ENCODE measurements at places on chromosomes 1 and 21.

GRCh38 chr1:186465946-186466345 lies 5.0 kb upstream of the PDC start:
- DNase-seq: no peak
- H3K4me3 ChIP-seq: no peak overlapping the region
- H3K4me1 ChIP-seq: no peaks in the 10 kb centered on the region
- no peaks in the 10 kb centered on the region for H3K36me3 ChIP-seq
- H3K27me3 ChIP-seq: peaks cover 6% of the 10 kb centered on the region

GRCh38 chr1:248288391-248288790 lies 10.6 kb upstream of the OR2T33 start:
- no peaks in the 10 kb centered on the region for H3K36me3 ChIP-seq
- H3K27me3 ChIP-seq: peaks cover 2% of the 10 kb centered on the region
- DNase-seq: no peak

DNA sequence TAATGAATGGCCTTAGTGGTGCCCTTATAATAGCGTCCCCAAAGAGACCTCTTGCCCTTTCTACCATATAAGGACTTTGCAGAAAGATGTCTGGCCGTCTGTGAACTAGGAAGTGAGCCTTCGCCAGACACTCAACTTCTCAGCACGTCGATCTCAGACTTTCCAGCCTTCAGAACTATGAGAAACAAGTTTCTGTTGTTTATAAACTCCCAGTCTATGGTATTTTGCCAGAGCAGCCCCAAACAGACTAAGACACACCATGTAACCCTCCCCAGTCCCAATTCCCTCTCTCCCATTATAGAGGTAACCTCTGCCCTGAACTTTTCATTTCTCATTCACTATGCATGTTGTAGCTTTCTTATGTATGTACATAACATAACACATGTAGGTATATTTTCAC lies 55.7 kb downstream of the NID1 start:
- peaks cover 3% of the 10 kb centered on the region for H3K4me1 ChIP-seq
- H3K27me3 ChIP-seq: peaks cover 3% of the 10 kb centered on the region
- no peak overlapping the region for H3K27ac ChIP-seq
- no peak overlapping the region for H3K4me3 ChIP-seq

DNA sequence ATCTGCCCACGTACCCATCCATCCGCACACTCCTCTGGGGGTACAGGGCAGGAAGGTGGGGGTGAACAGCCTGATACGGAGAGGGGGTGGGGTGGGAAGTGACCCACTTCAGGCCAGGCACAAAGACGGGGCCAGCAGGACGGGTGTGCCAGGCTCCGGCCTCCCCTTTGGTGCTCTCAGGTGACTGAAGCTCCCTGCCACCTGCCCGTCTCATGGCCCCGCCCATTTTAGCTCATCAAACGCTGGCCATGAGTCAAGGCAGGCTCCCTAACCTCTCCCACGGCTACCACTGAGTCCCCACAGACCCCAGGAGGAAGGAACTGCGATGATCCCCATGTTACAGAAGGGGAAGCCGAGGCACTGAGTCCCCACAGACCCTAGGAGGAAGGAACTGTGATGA lies 109.6 kb downstream of the CRYAA start:
- peaks cover 22% of the 10 kb centered on the region for H3K27me3 ChIP-seq
- H3K36me3 ChIP-seq: no peaks in the 10 kb centered on the region
- no peak for DNase-seq
- peaks cover 12% of the 10 kb centered on the region for H3K4me1 ChIP-seq

DNA sequence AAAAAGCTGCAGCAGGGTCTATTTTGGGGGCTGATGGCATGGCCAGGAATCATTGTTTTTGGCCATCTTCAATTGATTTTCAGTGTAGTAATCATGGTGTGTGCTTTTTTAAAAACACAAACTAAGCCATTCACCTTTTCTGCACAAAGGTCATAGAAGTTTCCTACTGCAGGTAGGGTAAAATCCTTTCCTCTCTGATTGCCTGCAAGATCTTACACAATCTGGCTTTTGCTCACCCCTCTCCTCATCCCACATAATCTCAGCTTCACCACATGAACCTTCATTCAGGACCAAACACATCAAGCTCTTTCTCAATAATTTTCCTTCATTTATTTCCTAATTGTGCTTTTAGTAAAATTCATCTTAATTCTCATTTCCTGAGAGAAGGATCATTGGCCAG lies 38.3 kb upstream of the GBP5 start:
- H3K27ac ChIP-seq: peak overlapping the region; percentile 90
- H3K27me3 ChIP-seq: no peaks in the 10 kb centered on the region
- peaks cover 38% of the 10 kb centered on the region for H3K4me1 ChIP-seq
- H3K36me3 ChIP-seq: peaks cover 45% of the 10 kb centered on the region

- no peaks in the 10 kb centered on the region for H3K27me3 ChIP-seq
- H3K36me3 ChIP-seq: no peaks in the 10 kb centered on the region
- DNase-seq: no peak
- no peak overlapping the region for H3K4me3 ChIP-seq
- no peak overlapping the region for H3K27ac ChIP-seq
Measured at GRCh38 chr1:80056179-80056578, 1049.6 kb upstream of the ADGRL4 start.

- no peaks in the 10 kb centered on the region for H3K36me3 ChIP-seq
- peak; percentile 82 for DNase-seq
- H3K4me3 ChIP-seq: peak within 1 kb of the TSS; percentile 69
- H3K27ac ChIP-seq: no peak within 1 kb of the TSS
Measured at GRCh38 chr1:51990478-51990965, at the start of gene RAB3B. RAB3B (minus strand) TSS chr1:51990700; CDS start chr1:51977117, 13,583 bp downstream.

GRCh38 chr1:169694304-169695075 lies 16.9 kb downstream of the SELL start:
- H3K27me3 ChIP-seq: no peaks in the 10 kb centered on the region
- peak overlapping the region; percentile 56 for H3K4me3 ChIP-seq
- DNase-seq: no peak
- H3K27ac ChIP-seq: peak overlapping the region; percentile 90
- H3K4me1 ChIP-seq: peaks cover 87% of the 10 kb centered on the region
- peaks cover 36% of the 10 kb centered on the region for H3K36me3 ChIP-seq

DNA sequence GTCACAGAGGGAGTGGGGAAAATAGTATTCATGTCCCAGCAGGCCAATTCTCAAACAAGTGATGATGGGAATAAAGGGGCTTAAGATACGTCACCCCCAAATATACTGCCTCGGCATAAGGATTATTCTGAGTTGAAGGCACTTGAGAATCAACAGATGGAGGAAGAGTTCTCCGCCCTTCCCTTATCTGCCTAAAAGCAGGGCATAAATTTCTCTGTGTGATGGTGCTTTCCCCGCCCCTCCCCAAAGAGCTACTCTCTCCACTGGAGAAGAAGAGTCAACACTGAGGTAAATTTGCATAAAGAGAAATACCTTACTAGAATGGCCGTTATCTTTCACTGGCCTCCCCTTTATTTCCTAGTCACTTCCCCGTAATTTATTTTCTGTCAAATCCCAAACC lies 18.7 kb downstream of the BECN2 start:
- H3K27me3 ChIP-seq: no peaks in the 10 kb centered on the region
- no peak overlapping the region for H3K27ac ChIP-seq
- H3K4me3 ChIP-seq: no peak overlapping the region

- peaks cover 2% of the 10 kb centered on the region for H3K4me1 ChIP-seq
- no peak overlapping the region for H3K4me3 ChIP-seq
- peaks cover 57% of the 10 kb centered on the region for H3K36me3 ChIP-seq
Measured at GRCh38 chr21:46516068-46516467, 57.4 kb downstream of the DIP2A start.

DNA sequence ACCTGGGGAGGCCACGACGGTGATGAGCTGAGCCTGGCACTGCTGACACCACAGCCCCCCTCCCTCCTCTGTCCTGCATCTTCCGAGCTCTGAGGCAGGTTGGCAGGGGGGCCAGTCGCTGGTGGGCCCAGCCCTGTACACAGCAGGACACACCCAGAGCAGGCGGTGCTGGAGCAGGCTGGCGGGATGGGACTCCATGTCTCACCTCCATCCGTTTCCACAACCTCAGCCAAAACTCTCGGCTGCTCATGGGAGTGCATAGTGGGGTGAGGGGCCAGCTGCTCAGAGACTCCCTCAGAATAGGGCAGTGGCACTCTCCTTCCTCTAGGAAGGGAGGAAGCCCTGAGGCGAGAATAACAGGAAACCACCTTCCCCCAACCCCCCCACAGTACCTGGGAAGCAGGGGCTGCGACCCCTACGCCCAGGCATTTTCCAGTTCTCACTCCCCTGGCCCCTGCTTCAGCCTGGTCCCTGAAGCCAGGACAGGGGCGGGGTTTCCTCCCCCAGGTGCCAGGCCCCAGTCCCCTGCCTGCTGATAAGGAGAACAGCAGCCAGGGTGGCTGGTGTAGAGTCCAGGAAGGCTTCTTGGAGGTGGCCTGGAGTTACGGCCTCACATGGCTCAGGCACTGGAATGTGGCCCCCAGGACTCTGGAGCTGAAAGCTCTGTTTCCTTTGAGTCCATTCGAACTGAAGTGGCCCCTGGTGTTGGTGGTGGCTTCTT lies 3.2 kb upstream of the IBA57 start:
- H3K36me3 ChIP-seq: no peaks in the 10 kb centered on the region
- DNase-seq: no peak
- peak overlapping the region; percentile 10 for H3K4me3 ChIP-seq

GRCh38 chr1:175466556-175466955 lies 274.0 kb upstream of the KIAA0040 start:
- H3K27ac ChIP-seq: no peak overlapping the region
- peaks cover 2% of the 10 kb centered on the region for H3K27me3 ChIP-seq
- DNase-seq: no peak
- H3K36me3 ChIP-seq: no peaks in the 10 kb centered on the region

- no peaks in the 10 kb centered on the region for H3K27me3 ChIP-seq
- H3K36me3 ChIP-seq: peaks cover 7% of the 10 kb centered on the region
- DNase-seq: peak; percentile 52
- no peak overlapping the region for H3K27ac ChIP-seq
Measured at GRCh38 chr1:31633117-31633516, 11.6 kb downstream of the PEF1 start.
